ENCODE measurements at places on chromosomes 13 and 19.

GRCh38 chr13:48585456-48585840, 52.6 kb upstream of the RCBTB2 start:
- peak; percentile 45 for DNase-seq

DNA sequence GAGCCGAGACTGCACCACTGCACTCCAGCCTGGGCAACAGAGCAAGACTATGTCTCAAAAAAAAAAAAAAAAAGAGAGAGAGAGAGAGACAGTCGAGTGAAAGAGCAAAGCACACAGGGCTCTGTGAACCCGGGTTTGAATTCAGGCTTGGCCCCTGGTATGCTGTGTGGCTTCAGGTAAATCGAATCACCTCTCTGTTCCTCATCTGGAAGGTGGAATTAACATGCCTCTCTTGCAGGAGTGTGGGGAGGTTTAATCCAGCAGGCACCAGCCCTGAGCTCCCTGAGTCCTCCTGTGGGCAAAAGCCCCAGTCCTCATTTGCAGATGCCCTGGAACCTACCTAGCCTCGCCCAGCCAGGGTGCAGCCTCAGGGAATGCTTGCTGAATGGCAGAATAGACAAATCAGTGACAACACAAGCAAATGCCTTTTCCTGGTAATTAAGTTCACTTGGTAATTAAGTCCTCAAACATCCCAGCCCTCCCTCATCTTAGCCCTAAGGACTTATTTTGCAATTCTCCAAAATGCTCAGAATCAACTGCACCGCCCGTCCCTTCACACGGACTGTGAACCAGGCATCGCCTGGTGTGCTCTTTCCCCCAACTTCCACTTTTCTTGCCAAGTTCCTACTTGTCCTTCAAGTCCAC, 4.6 kb upstream of the ZNRF4 start:
- DNase-seq = no peak

- no peak for DNase-seq
Observed at GRCh38 chr13:35690581-35691207, 214.2 kb upstream of the MAB21L1 start.

- DNase-seq = no peak
Observed at GRCh38 chr13:29454931-29455481, 140.5 kb downstream of the SLC7A1 start.

DNA sequence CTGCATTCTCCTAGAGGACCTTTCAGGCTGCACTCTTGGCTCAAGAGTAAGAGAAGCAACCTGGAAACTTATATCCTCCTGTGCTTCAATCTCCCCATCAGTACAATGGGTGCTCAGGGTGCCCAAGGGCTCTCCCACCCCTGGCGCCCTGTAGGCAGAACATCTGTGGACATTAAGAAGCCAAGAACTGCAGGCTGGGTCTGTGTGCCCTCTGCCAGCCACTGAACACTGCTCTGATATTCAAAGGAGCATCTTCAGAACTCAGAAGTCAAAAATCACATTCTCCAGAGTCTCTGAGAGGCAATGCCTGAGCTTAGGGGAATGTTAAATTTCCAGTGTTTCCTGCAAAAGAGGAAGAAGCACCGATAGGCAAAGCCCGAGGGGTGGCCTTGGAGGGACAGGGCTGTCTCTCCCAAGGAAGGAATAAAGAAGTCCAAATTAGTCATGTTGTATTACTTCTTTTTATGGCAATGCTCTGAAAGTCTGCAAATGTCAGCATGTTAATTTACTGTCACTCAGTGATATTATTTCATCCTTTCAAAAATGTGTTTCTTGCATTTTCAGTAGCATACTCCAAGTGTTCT, 88.1 kb downstream of the TSHZ3 start:
- DNase-seq = no peak
